ENCODE measurements at places on chromosomes 12 and 14.

DNA sequence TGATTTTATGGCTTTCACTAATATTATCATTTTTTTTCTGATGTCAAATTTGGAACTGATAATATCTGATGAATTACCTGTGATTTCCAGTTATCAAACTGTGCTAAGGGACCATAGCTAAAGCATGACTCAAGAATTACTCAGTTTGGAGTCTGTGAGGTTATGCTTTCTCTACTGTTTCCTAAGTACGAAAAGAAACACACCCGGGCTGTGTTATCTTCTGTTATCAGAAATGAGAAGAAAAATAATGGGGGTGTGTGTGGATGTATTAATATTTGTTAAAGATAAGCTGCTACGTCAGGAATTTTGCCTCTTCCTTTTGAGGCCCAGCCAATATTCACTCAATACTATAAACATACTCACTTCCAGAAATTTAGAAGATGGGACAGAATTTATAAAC lies 1401.9 kb upstream of the FLRT2 start:
- no peak for DNase-seq

DNA sequence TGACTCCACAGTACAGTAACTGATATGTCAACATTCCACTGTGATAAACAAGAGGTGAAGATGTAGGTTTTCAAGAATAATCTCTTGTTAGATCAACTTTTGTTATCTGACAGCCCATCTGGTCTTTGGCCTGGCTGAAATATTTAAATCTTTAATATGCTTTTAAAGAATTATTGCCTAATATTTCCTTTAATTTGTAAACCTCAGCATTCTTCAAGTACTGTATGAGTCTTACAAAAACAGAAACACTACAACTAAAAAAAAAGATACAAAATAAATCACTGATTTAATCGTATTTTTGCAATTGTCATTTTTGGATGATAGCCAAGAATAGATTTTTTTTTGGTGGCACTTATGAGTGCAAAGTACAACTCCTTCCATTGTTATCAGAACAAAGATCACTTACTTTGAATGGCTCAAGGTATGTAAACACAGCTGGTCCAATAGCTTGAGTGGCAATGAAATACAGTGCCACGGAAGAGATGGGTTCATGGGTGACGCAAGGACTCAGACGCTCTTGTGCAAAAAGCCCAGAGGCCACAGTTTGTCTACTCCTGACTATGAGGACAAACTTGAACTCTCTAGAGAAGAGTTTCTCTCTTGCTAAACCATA lies 109.5 kb downstream of the PAX9 start:
- DNase-seq = no peak

DNA sequence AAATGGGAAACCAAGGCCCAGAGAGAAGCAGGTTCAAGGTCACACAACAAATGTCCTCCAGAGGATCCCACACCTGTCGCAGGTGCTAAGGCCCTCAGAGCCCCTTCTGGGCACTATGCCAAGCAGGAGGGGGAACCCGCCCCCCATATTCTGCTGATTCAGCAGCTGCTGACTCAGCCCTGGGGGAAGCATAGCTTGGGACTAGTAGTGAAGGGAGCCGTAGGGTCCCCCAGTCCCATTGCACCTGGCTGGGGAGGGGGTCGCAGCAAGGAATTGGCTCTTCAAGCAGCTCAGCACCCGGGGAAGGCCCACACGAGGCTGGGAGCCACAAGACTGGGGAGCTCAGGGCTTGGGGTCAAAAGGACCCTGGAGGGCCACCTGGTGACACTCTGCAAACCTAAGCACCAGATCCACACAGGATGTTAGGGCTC lies 1.0 kb downstream of the RASAL1 start:
- DNase-seq = no peak

DNA sequence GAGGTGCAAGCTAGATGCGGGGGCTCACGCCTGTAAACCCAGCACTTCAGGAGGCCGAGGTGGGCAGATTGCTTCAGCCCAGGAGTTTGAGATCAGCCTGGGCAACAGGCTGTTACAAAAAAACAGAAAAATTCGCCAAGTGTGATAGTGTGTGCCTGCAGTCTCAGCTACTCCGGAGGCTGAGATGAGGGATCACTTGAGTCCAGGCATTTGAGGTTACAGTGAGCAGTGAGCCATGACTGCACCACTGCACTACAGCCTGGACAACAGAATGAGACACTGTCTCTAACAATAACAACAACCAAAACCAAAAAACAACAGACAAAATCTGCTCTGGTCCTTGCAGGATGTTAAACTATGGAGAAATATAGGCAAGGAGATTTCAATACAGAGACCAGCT lies 13.9 kb downstream of the BTBD7 start:
- no peak for DNase-seq

DNA sequence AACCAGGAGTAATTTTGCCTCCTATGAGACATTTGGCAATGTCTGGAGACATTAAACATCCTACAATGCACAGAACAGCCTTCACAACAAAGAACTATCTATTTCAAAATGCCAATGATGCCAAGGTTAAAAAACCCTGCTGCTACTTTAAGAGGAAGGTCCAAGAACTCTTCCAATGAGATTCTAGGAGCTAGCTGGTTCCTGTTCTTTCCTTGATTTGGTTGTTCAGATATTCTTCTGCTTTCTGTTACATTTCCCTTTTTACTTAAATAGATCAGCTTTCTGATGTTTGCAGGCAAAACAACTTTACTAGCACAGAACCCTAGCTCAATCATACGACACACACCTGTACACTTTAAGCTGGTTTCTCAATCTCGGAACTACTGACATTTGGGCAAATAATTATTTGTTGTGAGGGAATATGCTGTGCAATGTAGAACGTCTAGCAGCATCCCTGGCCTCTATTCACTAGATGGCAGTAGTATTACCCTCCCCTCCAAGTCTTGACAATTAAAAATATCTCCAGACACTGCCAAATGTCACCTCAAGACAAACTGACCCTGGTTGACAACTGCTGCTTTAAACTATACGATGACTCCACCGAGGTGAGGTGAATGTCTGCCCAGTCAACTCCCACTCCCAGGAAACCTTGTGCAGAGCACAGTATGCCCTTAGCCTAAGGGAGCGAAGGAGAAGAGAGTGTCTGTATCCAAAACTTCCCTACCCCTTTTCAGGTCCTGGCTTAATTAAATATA lies 4.4 kb downstream of the BLTP3B start:
- no peak for DNase-seq

- no peak for DNase-seq
Observed at GRCh38 chr12:108724054-108724889, 7.0 kb downstream of the CORO1C start.

GRCh38 chr12:108310489-108310888 lies 28.6 kb downstream of the CMKLR1 start:
- DNase-seq = no peak

GRCh38 chr12:8996682-8997405 lies 7.5 kb downstream of the KLRG1 start:
- no peak for DNase-seq

GRCh38 chr14:52073251-52073650 lies 4.4 kb upstream of the NID2 start:
- no peak for DNase-seq

GRCh38 chr12:78473561-78473960 lies 391.0 kb upstream of the SYT1 start:
- no peak for DNase-seq

DNA sequence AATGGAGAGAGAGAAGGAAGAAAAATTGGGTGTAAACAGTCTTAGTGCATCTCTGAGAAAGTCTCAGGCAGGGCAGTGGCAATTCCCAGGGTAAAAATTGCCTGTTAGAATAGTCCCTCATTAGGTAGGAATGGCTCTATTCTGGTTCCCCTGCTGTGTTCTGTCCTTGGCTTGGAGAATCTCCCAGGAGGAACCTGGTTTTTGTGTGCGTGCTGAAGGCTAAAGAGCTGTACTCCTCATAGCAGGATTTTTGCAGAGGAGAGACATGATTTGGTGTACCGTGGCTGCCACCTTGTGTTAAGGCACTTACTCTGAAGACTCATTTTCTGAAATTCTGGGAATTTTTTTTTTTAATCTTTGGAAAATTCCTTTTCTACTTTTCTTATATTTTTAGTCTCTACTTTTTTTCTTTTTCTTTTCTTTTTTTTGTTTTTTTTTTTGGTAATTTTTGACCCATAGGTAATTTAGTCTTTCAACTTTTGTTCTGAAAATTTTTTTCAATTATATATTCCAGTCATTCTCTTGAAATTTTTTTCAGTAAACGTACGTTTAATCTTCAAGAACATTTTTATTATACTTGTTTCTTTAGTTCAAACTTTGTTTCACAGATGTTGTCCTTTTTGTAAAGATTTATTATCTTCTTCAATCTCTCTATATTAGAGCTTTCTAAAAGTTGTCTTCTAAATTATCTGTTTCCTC lies 63.8 kb downstream of the FBXO33 start:
- no peak for DNase-seq

DNA sequence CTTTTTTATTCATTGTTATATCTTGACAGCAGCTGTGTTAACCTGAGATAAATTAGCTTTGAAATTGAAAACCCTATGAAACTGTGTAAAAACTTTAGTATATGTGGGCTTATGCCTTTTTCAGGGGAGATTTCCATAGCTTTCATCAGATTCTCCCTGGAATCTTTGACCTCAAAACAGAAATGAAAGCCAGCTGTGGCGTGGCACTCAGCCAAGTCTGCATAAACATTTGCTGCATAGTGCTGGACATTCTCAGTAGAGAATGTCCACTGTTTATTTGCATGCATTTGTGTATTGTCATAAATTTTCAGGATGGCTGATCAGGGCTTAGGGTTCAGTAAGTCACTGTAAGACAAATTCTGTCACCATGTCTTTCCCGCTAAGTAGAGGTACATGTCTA lies 115.3 kb upstream of the NAP1L1 start:
- no peak for DNase-seq

DNA sequence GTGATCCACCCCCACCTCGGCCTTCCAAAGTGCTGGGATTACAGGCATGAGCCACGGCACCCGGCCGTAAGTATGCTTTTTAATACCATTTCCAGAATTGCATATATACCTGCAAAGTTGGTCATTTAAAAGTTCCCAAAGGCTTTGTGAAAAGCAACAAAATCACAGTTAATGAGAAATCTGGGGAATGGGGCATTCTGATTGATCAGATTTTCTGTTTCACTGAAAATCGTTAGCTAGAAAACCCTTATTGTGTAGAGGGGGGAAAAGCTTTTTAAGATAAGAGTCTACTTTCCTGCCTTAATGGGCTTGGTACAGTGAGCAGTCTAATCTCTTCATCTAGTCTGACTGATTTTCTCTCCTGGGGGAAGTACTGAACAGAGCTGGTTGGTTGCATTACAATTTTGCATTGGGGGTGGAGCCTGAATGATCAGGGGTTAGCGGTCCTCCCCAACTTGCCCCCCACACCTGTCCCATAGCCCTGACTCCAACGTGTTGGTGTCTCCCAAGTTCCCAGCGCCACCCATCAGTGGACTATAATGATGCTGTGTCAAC lies 23.8 kb downstream of the IL31 start:
- DNase-seq = no peak

All from substantia nigra (tissue), 51 donors.